ENCODE measurements at places on chromosomes 7 and 10. TPM values are rescaled to one million over a fixed set of nuclear protein-coding genes. Genes with fewer than 3 reads are reported as not detected.

Gene MLXIPL
- 2.0 TPM for total RNA-seq

DNA sequence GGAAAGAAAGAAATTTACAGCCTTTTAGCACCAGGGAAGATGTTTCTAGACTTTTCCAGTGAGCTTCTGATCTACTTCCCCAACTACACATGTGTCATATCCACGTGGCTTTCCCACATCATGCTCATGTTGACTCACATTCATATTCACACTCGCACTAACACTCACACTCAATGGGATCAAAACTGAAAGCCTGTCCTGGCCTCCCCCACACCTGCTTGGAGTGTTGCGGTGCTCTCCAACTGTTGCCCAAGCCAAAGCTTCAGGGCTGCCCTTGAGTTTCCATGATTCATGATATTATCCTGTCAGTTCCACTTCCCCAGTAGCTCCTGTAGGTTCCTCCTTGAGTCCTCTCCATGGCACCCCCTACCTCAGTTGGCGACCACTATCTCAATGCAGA is 444.4 kb downstream of the GATA3 start:
- peaks cover 1% of the 10 kb centered on the region for H3K27me3 ChIP-seq
- DNase-seq: no peak
- no peaks in the 10 kb centered on the region for H3K4me1 ChIP-seq
- H3K27ac ChIP-seq: no peak overlapping the region
- no peaks in the 10 kb centered on the region for H3K36me3 ChIP-seq
- H3K4me3 ChIP-seq: no peak overlapping the region

Gene HOXA7
- total RNA-seq: 4.7 TPM

DNA sequence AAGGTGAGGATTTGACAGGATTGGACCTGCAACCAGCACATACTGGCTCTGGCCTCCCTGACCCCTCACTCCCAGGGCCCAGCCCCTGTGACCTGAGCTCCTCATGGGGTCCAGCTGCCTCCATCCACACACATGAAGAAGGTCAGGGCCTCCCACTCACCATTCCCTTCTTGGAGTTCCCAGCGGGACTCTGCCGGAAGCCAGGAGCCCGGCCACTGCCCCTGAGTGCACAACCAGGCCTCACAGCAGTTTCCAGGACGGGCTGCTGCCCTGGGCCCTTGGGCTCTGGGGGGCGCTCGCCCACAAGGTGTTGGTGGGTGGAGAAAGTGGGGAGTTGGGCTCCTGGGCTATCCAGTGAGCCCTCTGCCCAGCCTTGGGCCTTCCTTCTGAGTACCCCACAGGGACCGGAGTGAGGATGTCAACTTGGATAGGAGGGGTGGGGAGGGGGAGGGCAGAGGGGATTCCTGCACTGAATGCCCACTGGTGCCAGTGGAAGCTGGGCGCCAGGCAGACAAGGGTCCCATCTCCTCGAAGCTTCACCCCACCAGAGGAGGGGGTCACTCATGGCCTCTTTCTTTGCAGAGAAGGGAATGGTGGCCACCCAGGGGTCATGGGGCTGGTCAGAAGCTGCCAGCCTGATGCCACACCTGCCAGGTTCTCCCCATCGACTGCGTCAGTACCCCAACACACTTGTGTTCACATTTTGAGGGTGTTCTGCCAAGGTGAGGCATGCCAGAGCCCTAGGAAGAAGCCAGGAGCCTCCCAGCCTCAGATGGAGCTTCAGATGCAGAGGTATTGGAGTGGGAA is 115.3 kb downstream of the PTPN20 start:
- no peaks in the 10 kb centered on the region for H3K36me3 ChIP-seq
- H3K27ac ChIP-seq: no peak overlapping the region
- DNase-seq: peak; percentile 66
- H3K4me3 ChIP-seq: no peak overlapping the region
- no peaks in the 10 kb centered on the region for H3K27me3 ChIP-seq

DNA sequence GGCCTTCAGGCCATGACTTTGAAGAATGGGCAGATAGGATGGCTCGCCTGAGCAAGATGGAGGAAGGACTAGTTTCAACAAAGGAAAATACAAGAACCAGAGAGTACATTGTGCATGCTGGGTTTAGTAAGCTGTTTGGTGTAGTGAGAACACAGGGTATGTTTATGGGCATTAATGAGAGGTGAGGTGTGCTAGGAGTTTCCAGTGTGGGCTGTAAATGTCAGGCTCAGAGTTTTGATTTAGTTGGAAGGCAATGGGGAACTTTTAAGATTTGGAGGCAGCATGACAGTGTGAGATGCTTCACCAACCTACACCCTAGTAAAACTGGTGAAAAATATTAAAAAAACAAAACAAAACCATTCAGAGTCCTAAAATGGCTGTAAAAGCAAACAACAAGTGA is 13.3 kb downstream of the IGFBP1 start:
- H3K36me3 ChIP-seq: no peaks in the 10 kb centered on the region
- no peaks in the 10 kb centered on the region for H3K4me1 ChIP-seq
- DNase-seq: no peak
- H3K27ac ChIP-seq: no peak overlapping the region

DNA sequence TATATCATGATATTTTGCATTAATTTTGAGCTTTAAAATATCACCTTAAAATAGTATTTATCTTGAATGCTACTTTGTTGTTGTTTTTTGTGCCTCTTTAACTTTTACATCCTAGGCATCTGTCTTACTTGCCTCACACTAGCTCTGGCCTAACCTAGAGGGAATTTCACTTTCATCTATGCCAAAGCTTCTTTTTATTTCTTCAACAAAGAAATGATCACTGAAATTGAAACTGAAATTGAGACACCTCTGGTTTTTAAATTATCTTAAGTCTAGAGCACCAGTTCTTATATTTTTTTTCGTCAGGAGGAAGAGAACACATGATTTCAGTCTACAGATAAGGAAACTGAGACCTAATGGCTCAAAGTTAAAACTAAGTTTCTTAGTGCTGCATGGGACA is 3.5 kb upstream of the SCIN start:
- DNase-seq: no peak
- H3K27me3 ChIP-seq: no peaks in the 10 kb centered on the region
- no peak overlapping the region for H3K27ac ChIP-seq
- H3K4me1 ChIP-seq: no peaks in the 10 kb centered on the region
- H3K4me3 ChIP-seq: no peak overlapping the region

Gene OPN4
- 0.36 TPM for total RNA-seq

DNA sequence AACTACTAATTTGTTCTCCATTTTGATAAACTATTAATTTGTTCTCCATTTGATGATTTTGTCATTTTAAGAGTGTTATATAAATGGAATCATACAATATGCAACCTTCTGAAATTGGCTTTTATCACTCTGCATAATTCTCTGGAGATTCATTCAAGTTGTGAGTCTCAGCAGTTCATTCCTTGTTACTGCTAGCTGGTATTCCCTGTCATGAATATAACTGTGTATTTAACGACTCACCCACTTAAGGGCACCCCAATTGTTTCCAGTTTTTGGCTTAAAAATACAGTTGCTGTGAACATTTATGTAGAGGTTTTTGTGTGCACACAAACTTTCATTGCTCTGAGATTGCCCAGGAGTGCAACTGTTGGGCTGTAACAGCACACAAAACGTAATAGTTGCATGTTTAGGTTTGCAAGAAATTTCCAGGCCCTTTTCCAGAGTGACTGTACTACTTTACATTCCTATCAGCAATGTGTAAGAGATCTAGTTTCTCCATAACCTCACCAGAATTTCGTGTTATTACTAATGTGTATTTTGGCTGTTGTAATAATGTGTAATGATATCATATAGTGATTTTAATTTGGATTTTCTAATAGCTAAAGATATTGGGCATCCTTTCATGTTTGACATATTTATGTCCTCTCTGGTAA is 153.2 kb upstream of the ADCY1 start:
- no peak overlapping the region for H3K4me3 ChIP-seq
- no peaks in the 10 kb centered on the region for H3K36me3 ChIP-seq
- no peak overlapping the region for H3K27ac ChIP-seq
- no peaks in the 10 kb centered on the region for H3K4me1 ChIP-seq
- H3K27me3 ChIP-seq: no peaks in the 10 kb centered on the region

GRCh38 chr7:48959676-48960075 is 35.3 kb downstream of the CDC14C start:
- H3K4me1 ChIP-seq: no peaks in the 10 kb centered on the region
- no peak overlapping the region for H3K4me3 ChIP-seq
- H3K27ac ChIP-seq: no peak overlapping the region
- H3K36me3 ChIP-seq: no peaks in the 10 kb centered on the region
- no peaks in the 10 kb centered on the region for H3K27me3 ChIP-seq

- DNase-seq: no peak
Measured at GRCh38 chr7:157940497-157940896, 603.7 kb downstream of the DNAJB6 start.

Gene ASAH2
- total RNA-seq: 5.2 TPM

Gene ELFN1
- total RNA-seq: 1.2 TPM

Gene KCNH2
- 2.4 TPM for total RNA-seq

GRCh38 chr7:131042269-131043160 is 285.2 kb upstream of the MKLN1 start:
- no peaks in the 10 kb centered on the region for H3K4me1 ChIP-seq
- no peak for DNase-seq

DNA sequence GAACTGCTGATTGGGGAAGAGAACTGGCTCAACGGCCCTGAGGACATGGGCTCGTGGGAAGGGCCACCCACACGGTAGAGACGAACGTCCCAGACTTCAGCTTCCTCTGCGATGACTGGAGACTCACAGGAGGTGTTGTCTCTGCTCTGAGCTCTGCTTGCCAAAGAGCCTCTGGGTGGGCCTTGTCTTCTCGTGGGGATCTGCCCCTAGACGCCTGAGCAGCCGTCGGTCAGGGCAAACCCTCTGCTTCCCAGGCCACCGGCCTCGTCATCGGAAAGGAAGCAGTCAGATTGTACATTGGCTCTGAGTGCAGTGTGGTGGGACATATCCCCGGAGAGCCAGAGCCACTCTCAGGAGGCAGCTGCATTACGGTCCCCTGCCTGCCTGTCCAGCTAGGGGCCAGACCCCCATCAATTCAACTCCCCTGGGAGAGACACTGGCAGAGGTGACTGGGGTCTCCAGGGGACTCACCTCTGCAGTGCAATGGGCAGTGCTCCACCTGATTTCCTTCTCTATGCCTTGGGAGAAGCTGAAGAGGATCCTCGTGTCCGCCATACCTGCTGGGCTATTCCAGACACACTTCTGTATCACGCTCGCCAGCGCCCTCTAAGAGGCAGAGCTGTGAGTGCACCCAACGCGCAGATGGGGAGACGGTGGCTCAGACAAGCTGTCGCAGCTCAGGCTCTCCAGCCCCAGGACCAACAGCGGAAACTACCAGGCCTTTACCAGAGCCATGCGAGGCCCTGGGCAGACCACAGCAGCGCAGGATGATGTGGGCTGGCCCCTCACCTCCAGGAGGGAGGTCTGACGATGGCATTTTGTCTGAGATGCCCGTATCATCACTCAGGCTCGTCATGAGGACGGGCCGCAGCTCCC is 227.4 kb downstream of the TCERG1L start:
- H3K36me3 ChIP-seq: no peaks in the 10 kb centered on the region
- H3K4me3 ChIP-seq: no peak overlapping the region
- DNase-seq: no peak
- H3K27ac ChIP-seq: no peak overlapping the region

DNA sequence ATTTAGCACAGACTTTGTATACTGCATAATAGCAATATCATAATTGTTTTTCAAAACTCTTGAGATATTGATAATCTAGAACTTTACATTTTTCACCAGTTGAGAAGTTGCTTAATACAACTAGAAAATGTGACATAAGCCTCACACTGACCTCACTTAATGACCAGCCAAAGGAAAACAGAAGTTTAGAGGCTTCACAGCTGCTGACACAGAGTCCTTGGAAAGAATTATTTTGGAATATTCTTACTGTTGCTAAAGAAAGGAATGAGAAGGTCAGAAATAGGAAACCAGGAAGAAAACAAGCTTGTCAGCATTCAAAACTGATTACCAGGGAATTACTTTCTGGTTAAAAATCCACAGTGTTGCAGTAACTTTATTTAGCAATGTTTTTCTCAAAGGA is 35.5 kb upstream of the WASL start:
- no peak overlapping the region for H3K27ac ChIP-seq
- no peaks in the 10 kb centered on the region for H3K4me1 ChIP-seq
- H3K36me3 ChIP-seq: no peaks in the 10 kb centered on the region
- DNase-seq: no peak
- no peak overlapping the region for H3K4me3 ChIP-seq
- H3K27me3 ChIP-seq: no peaks in the 10 kb centered on the region

Gene OR2A5
- not detected for total RNA-seq

Gene FGFR2
- 5.8 TPM for total RNA-seq

- H3K27me3 ChIP-seq: no peaks in the 10 kb centered on the region
- H3K4me3 ChIP-seq: no peak overlapping the region
- no peaks in the 10 kb centered on the region for H3K36me3 ChIP-seq
- H3K27ac ChIP-seq: no peak overlapping the region
- no peak for DNase-seq
- H3K4me1 ChIP-seq: no peaks in the 10 kb centered on the region
Measured at GRCh38 chr10:88582411-88582805, 710 bp downstream of the RNLS start.

Gene IMPDH1
- total RNA-seq: 60.1 TPM

Gene GNGT1
- not detected for total RNA-seq

DNA sequence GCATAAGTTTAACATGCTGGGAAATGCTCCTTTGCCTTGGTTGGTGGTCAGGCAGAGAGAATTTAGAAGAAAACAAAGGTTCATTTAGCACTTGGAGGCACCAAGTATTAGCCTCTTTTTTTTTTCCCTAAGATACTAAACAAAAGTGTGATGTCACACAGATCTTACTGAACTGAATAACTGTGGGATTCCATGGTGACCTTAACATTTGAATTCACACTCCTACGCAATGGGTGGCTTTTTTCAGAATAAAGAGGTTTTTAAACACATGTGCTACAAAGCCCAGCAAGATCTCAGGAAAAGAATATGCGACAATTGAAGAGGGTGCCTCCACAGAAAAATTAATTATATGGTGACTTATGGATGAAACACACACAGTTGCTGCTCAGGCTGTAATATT is 133.4 kb upstream of the ABCB5 start:
- H3K4me3 ChIP-seq: no peak overlapping the region
- no peaks in the 10 kb centered on the region for H3K36me3 ChIP-seq
- H3K27me3 ChIP-seq: no peaks in the 10 kb centered on the region
- H3K4me1 ChIP-seq: no peaks in the 10 kb centered on the region

- no peak for DNase-seq
- H3K27me3 ChIP-seq: no peaks in the 10 kb centered on the region
- no peaks in the 10 kb centered on the region for H3K36me3 ChIP-seq
- peaks cover 4% of the 10 kb centered on the region for H3K4me1 ChIP-seq
- no peak overlapping the region for H3K4me3 ChIP-seq
Measured at GRCh38 chr10:77189520-77189919, 448.1 kb downstream of the KCNMA1 start.

Gene NKX2-3
- 0.60 TPM for total RNA-seq

DNA sequence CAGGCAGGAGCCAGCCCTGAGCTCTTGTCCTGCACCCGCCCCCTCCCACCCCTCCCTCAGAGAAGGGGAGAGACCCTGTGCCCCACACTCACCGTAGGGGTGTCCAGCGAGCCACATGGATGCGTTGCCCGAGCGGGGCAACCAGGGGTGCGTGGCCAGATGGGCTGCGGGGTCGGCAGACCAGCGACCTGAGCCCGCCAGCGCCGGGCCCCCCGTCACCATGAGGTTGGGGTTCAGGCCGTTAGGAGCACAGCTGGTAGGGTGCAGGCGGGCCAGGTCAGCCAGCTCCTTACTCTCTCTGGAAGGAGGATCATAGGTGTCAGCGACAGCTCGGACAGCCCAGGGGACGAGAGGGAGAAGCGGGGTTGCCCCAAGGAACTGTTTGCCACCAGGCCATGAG is 46.4 kb downstream of the TNRC18 start:
- no peaks in the 10 kb centered on the region for H3K27me3 ChIP-seq
- DNase-seq: no peak
- peaks cover 3% of the 10 kb centered on the region for H3K36me3 ChIP-seq

GRCh38 chr10:104925232-104925851 is 284.3 kb downstream of the SORCS3 start:
- DNase-seq: no peak
- no peak overlapping the region for H3K27ac ChIP-seq
- no peaks in the 10 kb centered on the region for H3K27me3 ChIP-seq
- H3K4me3 ChIP-seq: no peak overlapping the region
